ENCODE measurements at places on chromosomes 13 and 19.

GRCh38 chr13:21749410-21749809 is 78.5 kb downstream of the FGF9 start:
- no peak for DNase-seq

DNA sequence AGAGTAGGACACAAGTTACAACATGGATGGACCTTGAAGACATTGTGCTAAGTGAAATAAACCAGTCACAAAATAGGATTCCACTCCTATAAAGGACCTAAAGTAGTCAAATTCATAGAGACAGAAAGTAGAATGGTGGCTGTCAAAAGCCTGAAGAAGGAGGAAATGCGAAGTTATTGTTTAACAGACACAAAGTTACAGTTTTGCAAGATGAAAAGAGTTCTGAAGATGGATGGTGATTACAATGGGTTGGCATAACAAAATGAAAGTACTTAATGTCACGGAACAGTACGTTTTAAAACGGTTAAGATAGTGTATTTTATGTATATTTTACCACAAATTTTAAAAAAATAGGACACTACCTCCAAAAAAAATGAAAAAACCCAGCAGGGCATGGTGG is 34.8 kb downstream of the FOXO1 start:
- DNase-seq, result no peak

- DNase-seq, result no peak
Observed at GRCh38 chr13:109788372-109789111, 2.2 kb upstream of the IRS2 start.

DNA sequence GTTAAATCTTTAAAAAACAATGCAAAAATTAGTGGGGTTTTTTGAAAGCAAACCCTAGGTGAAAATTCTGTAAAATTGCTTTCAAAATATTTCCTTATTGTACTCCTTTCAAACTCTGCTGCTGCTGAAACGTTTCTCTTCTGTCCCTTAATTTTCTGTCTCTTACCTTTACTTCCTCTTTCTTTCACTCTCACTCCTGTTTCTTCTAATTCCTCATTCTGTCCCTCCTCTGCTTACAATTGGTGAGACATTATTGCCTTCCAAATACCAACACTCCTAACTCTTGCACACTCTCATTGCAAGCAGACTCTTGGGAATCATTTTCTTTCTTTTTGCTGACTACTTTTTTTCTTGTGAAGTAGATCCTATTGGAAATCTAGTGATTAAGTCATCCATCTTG is 685.6 kb upstream of the SLITRK1 start:
- no peak for DNase-seq

GRCh38 chr19:50349277-50350057 is 16.0 kb downstream of the NAPSA start:
- DNase-seq, result no peak

Data from CD4-positive, alpha-beta T cell treated with Interleukin-21 for 1 hour (primary cell).